ENCODE measurements at places on chromosomes 7 and 10.

GRCh38 chr10:100779329-100779728 lies 33.9 kb downstream of the PAX2 start:
- no peak for DNase-seq

DNA sequence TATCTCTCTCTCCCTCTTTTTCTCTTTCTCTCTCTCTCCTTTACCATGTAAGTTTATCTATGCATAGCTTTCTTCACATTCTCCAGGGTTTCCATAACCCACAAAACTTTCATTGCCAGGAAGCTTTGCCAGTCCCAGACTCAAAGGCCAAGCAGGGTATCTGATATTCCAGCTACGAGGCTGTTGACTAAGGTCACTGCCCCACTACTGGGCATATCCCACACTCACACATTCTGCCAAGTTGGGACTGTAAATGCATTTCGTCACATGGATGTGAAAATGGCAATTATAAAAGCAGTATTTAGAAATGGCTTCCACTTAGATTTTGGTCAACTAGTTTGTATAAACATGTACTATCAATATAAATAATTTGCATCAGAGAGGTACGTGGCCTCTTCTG lies 43.3 kb upstream of the SEPTIN7 start:
- DNase-seq = no peak

DNA sequence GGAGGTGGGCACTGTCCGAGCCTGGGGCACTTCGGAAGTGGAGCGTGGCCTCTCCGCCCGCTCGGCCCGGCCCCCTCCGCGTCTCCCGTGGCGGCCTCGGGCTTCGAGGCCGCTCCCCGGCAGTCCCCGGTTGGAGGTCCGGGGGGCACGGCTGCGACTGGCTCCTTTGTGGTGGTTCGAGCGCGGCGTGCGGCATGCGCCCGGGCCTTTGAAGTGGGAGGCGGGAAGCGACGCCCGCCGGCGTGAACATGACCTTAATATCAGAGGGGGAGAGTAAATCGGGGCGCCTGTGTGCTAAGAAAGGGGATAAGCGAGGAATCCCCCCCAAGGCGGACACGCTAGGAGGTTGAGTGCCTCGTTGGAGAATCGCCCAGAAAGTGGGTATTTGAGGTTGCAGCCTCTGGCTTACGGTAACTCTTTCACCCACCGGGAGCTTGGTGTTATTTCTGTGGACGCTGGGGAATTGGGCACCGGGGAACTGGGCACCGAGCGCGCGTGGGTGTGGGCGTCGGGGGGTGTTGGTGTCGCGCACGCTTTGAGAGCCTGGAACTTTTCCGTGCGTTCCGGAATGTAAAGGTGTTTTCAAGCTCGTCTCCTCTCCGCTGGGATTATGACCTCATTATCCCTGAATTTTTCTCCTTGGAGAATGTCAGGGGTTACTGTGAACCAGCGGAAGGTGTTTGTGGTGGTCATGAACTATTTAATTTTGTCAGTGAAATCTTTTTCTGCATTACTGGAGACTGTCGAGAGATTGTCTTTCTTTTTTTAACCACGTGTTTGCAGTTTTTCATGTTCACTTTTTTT lies 660 bp downstream of the SUV39H2 start:
- DNase-seq = peak; percentile 31

DNA sequence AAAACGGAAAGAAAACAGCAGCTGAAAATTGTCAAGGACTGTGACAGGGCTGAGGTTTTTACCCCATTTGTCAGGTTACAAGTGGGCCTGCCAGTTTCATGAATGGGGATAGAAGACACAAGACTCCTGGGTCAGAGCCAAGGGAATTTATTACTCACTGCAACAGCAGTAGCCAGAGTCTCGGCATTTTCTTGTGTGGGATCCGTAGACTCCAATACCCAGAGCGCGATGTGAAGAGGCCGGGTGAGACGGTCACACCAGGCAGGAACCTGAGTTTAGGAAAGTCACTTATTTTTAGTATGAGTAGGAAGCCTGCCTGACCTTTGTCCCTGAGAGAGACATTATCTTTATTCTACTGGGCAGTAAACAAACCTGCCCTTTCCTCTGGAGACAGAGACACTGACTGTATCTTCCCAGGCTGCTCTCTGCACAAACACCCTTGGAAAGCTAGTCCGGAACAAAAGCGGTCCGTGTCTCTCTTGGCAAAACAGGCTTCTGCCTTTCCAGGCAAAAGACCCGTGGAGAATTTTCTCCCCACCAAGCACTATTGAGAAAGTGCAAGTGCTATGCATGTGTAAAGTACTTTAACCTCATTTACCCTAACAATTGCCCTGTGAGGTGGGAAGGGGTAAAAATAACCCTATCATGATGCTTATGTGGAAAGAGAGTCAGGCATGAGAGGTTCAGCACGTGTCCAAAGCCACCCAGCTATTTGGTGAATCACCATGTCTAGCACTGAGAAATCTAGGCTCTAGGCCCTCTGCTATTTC lies 58.4 kb downstream of the JCAD start:
- DNase-seq = no peak

GRCh38 chr7:33845991-33846509 lies 59.3 kb upstream of the BMPER start:
- DNase-seq = no peak

Measured in stimulated activated naive CD4-positive, alpha-beta T cell treated with Interleukin-2 at 50 U/mL for 16 hours (primary cell).